ENCODE measurements at places on chromosomes 12 and 14. TPM values are rescaled to one million over a fixed set of nuclear protein-coding genes. Genes with fewer than 3 reads are reported as not detected.

IQSEC3 gene
- 15.3 TPM for polyA plus RNA-seq

C14orf39 gene
- 0.32 TPM for polyA plus RNA-seq

KRT80 gene
- polyA plus RNA-seq: 0.87 TPM

NINJ2 gene
- 2.0 TPM for polyA plus RNA-seq

FERMT2 gene
- 158 TPM for polyA plus RNA-seq

CD163 gene
- 8.7 TPM for polyA plus RNA-seq

GRCh38 chr12:114679942-114680341 lies 4.0 kb downstream of the TBX3 start:
- no peak for DNase-seq

- no peak for DNase-seq
Observed at GRCh38 chr12:4653257-4653656, 4.3 kb downstream of the NDUFA9 start.

- no peak for DNase-seq
Observed at GRCh38 chr12:81284137-81284536, 206.3 kb downstream of the ACSS3 start.

DNA sequence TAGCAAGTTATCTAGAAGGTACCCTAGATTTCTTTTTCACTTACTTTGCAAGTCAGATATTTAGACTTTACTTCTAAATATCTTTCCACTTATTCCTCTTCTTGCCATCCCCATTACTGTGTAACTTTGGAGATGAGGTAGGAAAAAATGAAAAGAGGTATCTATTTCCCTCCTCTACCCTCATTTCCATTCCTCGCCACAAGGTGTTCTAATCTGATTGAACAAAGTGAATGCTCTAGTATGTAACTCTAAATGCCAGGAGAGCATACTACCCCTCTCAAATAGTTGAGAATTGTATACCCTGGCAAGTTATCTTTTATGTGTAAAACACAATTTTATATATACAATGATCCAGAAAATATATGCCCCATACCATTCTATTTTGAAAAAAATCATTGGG lies 1.7 kb upstream of the LDHB start:
- DNase-seq: no peak

DNA sequence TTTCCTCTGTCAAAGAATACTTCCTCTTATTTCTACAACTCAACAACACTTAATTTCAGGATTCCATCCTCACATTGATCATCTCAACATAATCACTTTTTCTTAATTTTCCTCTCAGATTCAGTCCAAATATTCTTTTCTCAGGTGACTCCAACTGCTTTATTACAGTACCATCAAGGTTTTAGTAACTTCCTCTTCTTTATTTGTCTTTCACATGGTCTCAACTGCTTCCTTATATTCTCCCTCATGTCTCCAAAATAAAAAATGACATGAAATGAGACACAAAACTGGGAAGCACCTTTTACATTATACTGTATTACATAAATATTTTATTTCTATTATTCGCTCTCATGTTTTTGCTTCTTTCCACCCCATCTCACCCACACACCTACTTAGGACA lies 55.5 kb downstream of the PPP2R5E start:
- no peak for DNase-seq

- DNase-seq: no peak
Observed at GRCh38 chr14:105305345-105305744, 4.5 kb upstream of the BRF1 start.

DNA sequence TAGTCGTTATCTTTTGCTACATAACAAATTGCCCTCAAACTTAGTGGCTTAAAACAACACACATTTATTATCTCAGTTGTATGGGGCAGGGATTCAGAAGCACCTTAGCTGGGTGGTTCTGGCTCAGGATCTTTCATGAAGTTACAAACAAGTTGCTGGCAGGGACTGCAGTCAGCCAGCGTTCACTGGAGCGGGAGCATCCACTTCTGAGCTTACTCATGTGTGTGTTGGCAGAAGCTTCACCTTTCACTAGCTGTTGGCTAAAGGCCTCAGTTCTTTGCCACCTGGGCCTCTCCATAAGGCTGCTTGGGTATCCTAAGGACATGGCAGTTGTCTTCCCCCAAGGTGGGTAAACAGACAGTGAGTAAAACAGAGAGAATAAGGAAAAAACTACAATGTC lies 365.7 kb downstream of the RPS29 start:
- DNase-seq: no peak

DNA sequence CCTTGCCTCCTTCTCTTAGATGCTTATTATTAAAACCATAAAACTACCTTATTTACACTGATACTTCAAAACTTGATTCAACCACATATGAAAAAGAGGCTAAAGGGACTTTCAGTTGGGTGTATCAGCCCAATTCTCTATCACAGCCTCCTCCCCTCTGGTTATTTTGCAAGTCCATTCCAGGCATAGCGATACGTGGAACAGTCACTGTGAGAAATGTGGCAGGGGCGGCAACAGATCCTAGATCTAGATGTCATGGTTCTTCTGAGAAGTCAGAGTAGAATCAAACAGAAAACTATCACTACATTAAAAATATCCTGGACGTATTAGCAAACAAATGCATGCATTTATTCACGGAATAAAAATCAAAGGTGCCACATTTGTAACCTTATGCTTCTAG lies 83.2 kb downstream of the RALGAPA1 start:
- no peak for DNase-seq

DNA sequence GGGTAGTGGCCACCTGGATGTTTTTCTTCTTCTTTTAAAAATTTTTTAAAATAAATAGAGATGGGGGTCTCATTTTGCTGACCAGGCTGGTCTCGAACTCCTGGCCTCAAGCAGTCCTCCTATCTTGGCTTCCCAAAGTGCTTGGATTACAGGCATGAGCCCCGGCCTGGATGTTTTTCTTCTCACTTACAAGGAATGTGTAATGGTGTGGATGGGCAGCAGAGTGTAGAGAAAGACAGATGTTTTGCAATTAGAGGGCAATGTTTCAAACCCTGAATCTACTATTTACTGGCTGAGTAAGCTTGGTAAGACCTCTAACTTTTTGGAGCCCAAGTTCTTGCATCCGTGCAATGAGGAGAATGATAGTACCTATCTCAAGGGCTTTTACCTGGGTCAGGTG lies 48.1 kb downstream of the ADCK1 start:
- DNase-seq: no peak

DNA sequence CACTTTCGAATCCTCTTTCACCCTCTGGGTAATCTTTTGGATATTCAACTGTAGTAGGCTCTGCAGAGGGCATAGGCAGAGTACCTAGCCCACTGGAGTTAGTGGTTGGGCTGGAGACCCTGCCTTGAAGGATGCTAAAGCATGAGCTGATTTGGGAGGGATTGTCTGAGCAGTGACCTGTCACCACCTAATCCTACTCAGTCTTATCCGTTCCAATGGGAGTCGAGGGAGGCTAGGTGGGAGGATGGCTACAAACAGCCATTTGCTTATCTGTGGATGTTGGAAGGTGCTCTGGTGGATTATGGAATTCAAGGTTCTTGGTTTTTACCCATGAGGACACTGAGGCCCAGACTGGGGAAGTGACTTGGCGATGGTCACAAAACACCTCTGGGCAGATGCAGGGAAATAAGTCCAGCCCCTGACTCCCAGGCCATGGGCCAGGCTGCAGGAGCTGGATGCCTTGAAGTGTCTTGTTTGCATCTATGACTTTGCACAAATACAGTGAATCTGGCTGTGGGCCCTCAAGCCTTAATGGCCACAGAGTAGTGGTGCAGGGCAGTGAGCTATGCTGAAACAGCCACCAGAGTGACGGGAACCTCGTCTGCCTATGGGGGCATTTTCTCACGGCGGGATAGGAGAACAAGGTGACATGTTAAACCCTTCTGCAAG lies 3.7 kb downstream of the KMT5A start:
- no peak for DNase-seq
